ENCODE measurements at places on chromosomes 3 and 15. TPM values are rescaled to one million over a fixed set of nuclear protein-coding genes. Genes with fewer than 3 reads are reported as not detected.

The WDR49 gene
- total RNA-seq: not detected

DNA sequence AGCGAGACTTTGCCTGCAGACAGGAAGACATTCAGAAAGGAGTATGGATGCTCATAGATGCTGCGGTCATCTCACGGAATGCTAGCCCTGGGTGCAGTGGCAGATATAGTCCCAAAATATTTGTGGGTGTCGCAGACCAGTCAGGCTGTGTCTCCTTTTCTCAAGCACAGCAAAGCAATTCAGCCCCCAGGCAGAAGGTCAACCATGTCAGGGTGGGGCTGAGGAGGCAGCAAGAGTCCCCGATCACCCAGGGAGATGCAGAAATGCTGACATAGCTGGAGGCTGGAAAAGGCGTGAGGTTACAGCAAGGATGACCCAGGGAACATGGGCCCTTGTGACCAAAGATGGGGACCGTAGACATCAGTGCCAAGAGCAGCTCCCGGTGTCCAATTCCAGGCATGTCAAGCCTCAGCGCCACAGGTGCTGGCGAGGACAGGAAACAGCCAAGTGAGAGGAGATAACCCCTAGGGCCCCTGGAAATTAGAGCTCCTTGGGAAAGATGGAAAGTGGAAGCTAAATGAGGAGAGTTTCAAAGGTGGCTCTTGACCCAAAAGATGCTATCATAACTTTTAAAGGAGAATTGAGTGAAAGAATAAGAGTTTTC is 81.2 kb upstream of the ABHD17C start:
- no peak for DNase-seq

DNA sequence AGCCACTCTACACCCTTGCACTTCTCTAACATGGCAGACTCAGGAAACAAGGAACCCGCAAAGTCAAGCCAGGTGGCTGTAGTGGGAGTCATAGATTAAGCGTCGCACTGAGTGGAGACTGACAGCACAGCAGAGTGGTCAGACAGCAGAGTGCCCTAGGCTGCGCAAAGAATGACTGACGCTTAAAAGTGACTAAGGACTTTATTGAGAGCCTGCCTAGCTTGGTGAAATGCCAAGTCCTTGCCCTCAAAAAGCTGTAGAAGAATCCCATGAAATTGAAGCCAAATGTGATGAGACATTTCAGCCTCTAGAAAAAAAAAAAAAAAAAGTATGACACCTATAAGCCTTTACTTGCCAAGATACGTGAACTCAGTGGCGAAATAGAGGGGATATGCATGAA is 30.2 kb downstream of the NCEH1 start:
- no peak for DNase-seq

DNA sequence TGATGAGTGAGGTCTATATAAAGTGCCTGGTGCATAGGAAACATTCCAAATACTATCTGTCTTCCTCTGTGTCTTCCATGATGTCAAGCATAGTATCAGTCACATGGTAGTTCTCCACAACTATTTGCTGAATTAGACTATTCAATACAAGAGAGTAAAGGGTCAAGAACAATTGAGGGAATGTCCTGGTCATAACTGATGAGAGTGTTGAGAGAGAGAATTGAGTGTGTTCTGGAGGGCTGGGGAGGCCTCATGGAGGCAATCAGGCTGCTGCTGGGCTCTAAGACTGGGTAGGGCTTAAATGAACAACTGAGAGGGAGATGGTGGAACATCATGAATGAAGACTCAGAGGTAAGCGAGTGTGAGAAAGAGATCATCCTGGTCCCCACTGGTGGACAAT is 433.7 kb upstream of the ONECUT1 start:
- no peak for DNase-seq

- DNase-seq: no peak
Measured at GRCh38 chr15:58477170-58477569, 45.4 kb downstream of the LIPC start.

GRCh38 chr15:81295486-81296121 is 28.3 kb downstream of the STARD5 start:
- DNase-seq: no peak

The CCDC32 gene
- total RNA-seq: 39.0 TPM

The FOXB1 gene
- total RNA-seq: 0.55 TPM

DNA sequence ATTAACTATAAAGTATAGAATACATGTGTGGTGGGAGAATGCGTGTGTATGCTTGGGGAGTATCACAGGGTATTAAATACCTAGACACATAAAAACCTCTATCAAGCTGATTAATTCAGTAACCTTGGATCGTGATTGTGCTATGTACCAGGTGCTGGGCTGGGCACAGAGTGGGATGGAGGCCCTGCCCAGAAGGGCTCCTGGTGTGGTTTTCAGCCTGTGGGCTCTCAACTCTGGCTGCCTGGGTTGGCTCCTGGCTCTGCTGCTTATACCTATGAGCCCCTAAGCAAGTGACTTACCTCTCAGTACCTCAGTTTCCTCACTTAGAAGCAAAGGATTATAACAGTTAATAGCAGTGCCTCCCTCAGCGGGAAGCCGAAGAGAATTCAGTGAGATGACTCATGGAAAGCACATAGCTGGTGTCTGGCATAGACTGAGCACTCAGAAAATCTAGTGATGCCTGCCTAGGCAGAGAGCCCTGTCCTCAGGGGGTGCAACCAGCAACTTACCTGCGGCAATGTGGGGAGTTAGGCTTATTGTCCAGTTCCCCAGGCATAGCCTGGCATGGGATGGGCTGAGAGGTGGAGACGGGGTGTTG is 90.6 kb upstream of the MYZAP start:
- DNase-seq: no peak

- DNase-seq: no peak
Measured at GRCh38 chr3:142574665-142575064, 3.9 kb downstream of the ATR start.
